ENCODE measurements at places on chromosomes 3 and 15.

DNA sequence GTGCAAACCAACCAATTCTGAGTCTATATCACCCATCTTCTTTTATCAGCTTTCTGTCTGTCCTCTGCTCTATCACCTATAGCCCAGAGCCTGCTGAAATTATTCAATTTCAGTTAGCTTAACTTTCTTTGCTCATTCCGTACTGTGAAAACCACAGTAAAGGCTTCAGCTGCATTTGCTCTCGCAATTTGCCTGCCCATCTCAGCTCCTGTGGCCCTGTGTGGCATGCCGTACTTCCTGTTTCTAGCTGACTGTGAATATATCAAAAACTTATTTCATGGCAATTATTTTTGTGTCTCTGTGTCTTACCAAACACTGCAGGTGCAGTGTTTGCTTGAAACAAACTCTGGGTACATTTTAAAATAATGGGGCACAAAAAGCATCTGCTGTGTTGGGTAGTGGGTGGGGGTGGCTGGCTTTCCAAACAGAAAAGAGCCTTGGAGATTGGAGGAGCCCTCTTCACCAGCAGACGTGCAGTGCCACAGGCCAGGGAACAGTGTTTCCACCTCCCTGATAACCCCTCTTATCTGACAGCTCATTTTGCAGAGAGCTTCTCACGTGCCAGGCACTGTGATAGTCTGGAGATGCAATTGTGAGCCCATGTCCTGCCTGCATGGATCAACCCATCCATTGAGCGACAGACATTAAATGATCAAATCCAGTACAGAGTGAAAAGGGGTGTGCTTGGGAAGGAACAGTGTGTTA, 45.2 kb downstream of the GASK1A start:
- peak; percentile 51 for DNase-seq

DNA sequence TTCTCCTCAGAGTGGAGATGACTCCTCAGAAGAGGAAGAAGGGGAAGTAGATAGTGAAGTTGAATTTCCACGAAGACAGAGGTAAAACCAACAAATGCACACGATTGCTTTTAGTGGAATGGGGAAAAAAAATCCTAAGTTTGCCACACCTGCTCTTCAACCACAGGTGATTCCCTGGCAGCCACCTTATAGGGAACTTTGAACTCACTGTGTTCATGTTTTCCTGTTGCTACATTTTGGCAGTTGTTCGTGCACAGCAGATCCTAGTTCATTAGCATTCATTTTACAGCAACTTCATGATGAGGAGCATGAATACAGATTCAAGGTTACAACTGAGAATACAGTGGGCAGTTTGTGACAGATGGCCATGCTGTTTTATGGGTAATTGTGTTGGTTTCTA, 21.5 kb downstream of the TMEM41A start:
- DNase-seq: no peak

- no peak for DNase-seq
Observed at GRCh38 chr15:48590723-48591122, 54.8 kb downstream of the FBN1 start.

GRCh38 chr3:56720849-56721248, 37.8 kb upstream of the TASOR start:
- DNase-seq: no peak

- no peak for DNase-seq
Observed at GRCh38 chr15:85667491-85668424, 127.0 kb downstream of the KLHL25 start.

DNA sequence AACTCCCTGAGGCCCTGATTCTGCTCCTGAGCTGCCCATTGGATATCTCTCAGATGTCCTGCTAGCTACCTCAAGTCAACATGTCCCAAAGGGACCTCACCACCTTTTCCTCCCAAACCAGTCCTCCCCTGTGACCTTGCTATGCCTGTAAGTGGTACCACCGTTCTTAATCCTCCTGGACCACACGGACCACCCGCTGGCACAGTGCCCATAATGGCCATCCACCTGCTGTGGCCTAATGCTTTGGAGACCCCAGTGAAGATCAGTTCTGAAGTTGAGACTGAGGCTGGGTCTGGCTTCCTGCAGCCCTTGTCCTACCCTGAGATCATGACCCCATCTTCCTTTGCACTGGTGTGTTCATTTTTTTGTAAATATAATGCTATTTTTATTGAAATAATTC, 15.0 kb upstream of the VPS8 start:
- DNase-seq: no peak
